ENCODE measurements at places on chromosomes 5 and 9. TPM values are rescaled to one million over a fixed set of nuclear protein-coding genes. Genes with fewer than 3 reads are reported as not detected.

GRCh38 chr5:34608859-34609648 lies 47.1 kb upstream of the RAI14 start:
- peak; percentile 91 for DNase-seq

DNA sequence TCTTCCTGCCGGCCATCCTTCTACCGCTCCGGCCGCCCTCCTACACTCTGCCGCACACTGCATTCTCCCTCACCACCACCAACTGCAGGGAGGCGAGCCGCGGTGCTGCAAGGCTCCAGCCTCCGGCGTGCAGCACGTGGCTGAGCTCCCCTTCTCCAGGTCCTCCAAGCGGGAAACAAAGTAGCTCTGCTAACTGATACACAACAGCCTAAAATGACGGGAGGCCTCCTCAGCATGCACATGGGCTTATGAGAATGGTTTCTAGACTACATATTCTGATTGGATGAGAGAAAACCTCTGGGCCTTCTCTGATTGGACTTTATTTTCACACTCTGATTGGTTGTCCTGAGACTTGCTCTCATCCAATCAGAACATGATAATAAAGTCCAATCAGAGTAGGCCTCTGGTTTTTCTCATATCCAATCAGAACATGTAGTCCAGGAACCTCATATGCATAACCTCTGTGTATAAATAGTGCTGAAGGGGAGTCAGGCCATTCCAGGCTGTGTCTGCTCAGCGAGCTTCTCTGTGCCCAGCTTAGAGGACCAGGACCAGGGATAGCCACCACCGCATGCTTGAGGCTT lies 27.0 kb upstream of the ZNF354B start:
- DNase-seq, result no peak

DNA sequence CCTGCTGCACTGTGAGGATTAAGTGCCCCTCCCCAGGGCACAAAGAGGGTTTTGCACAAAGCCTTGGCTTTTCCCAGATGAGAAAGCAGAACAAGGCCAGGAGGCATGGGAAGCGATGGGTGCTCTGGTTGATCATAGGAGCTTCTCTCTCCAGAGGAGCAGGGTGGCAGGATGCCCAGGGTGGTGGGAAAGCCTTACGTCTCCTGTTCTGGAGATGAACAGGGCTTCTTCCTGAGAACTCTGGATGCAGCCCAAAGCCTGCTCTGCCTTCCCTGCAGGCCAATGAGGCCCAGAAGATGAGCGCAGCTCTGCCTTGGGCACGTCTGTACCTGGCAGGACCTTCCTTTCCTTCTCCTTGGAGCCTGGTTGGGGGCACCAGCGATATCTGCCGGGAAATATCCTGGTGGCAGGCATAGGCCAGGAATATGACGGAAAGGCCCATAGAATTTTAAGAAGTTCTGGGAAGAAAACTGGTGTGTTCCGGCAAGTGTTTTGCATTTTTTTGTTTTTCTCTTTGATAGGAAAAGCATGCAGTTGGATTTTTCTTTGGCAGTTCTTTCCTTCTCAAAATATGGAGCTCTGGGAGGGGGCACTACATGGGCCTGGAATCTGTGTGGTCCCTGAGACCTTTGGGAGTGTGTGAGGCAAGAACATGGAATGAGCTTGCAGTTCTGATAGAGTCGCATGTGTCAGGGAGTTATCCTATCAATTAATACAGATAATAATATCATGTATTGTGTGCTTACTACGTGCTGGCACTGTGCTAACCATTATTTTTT lies 253.2 kb upstream of the KLF4 start:
- peak; percentile 8 for DNase-seq

Gene ANKRD34B
- 0.10 TPM for total RNA-seq

Gene TAS2R1
- not detected for total RNA-seq

- no peak for DNase-seq
These were observed 64.8 kb downstream of the HSPA4 start for GRCh38 chr5:133116601-133117000.

Gene BRD8
- total RNA-seq, result 34.7 TPM

DNA sequence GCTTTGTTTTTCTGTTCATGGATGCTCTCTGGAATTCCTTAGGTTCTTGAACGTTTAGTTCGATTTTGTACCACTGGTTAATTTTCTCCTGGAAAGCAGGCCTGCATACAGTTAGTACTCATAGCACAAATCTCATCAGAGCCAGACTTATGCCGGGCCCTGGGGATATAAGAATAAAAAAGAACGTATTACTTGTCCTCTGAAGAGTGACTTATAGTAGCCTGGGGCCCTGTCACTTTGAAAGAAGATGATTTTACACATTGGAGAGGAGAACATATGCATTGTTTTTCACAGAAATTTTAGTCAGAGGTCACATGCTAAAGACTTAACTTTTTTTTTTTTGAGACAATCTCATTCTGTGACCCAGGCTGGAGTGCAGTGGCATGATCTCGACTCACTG lies 50.3 kb downstream of the ZNF462 start:
- no peak for DNase-seq

- DNase-seq, result no peak
These were observed 603 bp downstream of the PPIP5K2 start for GRCh38 chr5:103120607-103121200.

Gene PDE6A
- total RNA-seq, result not detected

Gene HAVCR2
- total RNA-seq, result 8.1 TPM

DNA sequence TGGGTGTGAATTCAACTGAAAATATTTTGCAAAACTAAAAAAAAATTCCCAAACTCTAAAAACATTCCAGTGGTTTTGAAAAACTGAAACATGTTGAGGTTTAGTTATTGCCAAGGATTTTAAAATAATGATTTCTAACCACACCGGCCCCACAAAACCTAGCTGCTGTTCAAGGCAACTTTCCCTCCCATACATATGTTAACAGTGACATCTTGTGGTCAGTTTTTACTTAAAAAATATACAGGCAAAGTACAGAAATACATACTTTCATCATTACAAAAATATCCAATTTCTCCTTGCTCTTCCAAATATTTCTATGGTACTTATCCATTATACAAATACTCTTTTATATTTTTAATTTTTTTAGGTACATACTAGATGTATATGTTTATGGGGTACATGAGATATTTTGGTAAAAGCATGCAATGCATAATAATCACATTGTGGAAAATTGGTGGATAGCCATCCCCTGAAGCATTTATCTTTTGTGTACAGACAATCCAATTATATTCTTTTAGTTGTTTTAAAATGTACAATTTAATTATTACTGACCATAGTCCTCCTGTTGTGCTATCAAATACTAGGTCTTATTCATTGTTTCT lies 34.4 kb upstream of the MRPS30 start:
- peak; percentile 38 for DNase-seq

Gene ZNF169
- total RNA-seq, result 4.8 TPM

DNA sequence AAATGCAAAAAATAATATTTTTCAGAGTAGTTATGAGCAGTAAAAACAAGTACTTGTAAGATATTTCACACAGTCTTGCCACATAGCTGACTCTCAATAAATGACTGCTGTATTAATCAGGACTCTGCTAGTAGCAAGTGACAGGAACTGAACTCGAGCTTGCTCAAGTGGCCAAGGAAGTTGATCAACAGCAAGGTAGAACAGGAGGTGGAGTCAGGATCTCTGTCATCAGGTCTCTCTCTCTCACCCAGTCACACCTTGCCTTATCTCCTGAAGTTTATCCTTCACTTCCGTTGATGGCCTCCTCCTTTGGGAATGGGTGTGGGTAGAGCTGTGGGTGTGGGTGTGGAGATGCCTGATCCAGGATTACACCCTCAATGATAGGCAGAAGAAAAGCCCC lies 107.0 kb downstream of the GPBP1 start:
- no peak for DNase-seq

- DNase-seq, result no peak
These were observed 2.4 kb downstream of the TOR4A start for GRCh38 chr9:137279741-137280473.

DNA sequence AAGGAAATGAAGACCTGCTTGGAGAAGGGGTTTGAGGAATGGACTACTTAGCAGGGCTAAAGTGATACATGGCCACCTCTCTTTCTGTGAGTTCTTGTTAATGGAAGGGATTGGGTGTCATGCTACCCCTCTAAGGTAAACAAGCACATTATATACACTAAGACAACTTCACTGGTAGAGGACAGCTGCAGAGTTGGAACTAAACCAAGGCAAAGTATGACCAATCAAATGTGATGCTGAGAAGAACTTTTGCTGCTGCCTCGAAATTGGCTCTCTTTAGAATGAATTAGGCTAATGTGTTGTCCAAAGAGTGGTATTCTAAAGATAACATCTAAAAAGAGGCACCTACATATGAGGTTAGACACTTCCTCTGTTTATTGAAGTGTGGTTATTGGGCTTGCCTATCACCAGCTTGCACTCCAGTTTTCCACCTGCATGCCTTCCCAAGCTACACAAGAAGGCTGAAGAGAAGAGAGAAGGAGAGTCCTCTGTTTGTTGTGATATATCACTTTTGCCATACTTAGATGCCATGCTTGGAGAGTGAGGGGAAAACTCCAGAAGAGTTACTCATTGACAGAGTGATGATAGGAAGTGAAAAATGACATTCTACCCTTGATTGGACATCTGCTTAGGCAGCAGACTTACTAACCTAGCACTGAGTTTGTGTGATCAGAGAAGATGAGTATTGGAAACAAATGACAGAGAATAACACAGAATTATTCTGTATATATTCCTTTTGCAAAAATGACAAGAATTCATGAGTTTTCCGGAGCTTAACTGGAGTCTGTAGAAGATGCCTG lies 536.1 kb downstream of the ZNF608 start:
- no peak for DNase-seq

Gene TMEM171
- total RNA-seq, result 0.49 TPM

DNA sequence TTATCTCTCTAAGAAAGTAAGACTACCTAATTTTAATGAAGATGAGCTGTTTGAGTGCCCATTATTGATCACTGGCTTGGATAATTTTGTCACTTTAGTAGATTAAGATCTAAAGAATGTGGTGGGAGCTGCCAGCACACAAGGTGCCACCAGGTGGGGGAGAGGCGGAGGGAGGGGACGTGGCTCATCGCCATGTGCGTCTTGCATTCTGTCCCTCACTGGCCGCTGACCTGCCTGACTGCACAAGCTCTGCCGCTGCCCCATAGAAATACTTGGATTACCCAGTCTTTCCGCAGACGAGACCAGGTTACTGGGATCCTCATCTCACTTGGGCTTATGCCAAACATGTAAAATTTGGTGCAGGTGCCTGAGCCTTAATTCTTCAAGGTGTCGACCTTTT lies 37.6 kb downstream of the RHOBTB3 start:
- no peak for DNase-seq

Gene PCDHGA7
- total RNA-seq, result 3.5 TPM

DNA sequence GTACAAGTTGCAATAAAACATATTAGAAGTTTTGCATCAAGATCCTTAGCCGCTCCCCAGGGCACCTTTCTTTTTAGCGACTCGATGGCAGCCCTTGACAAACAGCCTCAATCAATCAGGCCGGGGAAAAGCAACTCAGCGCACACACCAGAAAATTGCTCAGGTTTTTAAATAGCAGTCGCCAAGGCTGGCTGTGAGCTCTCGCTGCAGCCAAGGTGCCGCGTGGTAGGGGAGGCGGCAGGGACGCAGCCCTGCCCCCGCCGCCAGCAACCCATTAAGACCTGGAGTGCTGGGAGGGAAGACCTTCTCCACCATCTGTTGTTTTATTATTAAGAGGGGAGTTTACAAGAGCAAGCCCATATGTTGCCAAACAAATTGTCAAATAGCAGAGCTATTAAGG lies 22.6 kb downstream of the ASS1 start:
- no peak for DNase-seq

DNA sequence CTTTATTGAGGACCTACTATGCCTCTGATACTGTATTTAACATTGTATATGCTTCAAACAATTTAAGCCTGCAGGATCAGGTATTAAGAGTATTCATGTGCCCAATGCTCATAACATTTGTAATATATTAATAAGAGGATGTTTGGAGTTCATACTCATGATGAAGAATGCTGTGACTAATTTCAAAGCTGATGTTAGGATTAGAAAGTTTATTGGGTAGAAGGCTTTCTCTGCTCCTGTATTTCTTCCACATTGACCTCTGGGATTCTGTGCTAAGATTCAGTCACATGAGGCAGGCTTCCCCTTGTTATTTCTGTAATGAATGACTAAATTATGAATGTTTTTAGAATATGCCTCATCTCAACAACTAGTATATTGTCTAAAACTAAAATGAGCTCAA lies 456.4 kb downstream of the NFIB start:
- no peak for DNase-seq

DNA sequence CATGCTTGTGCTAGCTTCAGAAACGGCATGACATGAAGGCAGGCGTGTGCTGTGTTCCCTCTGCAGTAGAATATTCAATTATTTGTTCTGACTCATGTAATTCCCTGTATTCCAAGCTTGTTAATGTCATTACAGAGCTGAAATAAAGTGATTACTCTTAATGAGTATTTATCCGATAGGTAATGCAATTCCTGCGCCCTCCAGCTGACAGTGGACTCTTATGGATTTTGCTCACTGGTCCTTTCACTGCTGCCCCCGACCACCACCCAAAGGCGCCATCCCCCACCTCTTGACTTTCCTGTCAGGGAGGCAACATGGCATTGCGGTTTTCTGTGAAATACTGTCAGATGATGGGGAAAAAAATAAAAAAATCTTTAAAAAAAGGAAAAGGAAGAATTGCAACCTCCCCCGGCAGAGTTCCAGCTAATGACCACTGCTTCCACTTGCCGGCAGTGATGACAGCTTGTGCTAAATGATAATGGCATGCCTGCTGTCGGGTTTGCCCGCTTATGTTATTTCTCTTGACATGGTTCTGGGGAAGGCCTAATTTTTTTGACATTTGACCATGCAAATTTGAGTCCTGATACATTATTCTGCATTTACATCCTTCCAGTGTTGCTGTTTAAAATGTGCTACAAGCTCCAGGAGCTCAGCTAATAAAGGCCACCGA lies 335.3 kb upstream of the ADAMTS16 start:
- no peak for DNase-seq

DNA sequence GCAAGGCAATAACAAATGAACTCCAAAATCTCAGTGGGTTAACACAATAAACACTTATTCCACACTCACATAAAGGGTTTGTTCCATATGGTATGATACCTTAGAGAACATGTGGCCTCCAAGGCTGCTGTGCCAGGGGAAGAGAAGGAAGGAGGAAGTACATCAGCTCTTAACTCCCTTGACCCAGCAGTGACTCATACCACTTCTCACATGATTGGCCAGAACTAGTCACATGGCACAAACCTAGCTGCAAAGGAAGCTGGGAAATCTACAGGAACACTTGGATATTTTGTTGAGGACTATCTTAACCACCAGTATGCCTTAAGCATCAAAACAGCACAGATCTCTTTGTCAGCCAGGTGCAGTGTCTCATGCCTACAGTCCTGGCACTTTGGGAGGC lies 99.3 kb downstream of the SLIT3 start:
- DNase-seq, result no peak

DNA sequence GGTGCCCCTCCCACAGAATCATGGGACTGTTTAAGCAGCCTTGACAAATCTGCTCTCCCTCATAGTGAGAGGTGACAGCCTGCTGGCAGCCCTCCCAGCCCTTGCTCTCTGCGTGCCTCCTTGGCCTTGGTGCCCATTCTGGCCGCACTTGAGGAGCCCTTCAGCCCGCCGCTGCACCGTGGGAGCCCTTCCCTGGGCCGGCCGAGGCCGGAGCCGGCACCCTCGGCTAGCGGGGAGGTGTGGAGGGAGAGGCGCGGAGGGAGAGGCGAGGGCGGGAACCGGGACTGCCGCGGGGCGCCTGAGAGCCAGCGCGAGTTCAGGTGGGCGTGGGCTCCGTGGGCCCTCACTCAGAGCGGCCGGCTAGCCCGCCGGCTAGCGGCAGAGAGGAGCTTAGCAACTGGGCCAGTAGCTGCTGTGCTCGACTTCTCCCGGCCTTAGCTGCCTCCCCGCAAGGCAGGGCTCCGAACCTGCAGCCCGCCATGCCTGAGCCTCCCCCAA lies 125.9 kb upstream of the MYO10 start:
- no peak for DNase-seq

Gene OR1J2
- total RNA-seq, result not detected

Data from skin of body (tissue), 3 donors.